Chondrocyte (in vitro differentiated cells): ENCODE measurements at places on chromosomes 16 and 17.

GRCh38 chr16:66857437-66857836, 13.2 kb downstream of the CA7 start:
- DNase-seq = no peak

DNA sequence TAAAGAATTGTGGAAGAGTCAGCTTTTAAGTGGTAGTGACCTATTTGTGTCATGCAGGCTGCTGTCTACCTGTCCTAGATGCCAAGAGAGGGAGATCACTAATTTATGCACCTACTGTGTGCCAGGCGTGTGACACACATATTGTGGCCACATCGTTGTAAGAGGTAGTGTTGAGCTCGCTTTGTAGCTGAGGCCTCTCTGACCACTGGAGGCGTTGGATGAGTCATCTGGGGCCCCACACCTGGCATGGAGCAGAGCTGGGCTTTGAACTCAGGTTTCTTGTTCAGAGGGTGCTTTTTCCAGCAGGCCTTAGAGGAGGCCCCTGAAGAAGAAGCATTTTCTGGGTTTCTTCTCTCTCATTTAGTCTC, 52.3 kb upstream of the LGALS9 start:
- DNase-seq = no peak

GRCh38 chr17:10618202-10618635, 38.9 kb downstream of the MYH3 start:
- DNase-seq = no peak

- DNase-seq = peak; percentile 13
Observed at GRCh38 chr17:78986649-78987328, 7.1 kb upstream of the LGALS3BP start.

DNA sequence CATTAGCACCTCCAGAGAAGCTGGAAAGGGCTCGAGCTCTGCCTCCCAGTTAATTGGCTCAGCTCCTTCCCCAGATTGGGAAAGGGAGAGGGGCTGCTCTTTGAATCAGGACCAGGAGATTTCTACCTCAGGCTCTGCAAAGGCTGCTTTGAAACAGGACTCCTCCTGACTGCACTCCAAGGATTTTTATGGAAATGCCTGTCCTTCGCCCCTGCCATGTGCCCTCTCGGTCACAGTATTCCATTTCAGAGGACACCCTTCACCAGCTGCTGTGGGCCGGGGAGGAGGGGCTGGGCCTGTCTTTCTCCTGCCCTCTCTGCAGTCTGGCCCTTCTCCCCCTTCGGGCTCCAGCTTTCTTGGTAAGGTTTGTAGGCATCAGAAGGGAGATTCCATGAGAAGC, 13.6 kb downstream of the MRM1 start:
- DNase-seq = no peak

GRCh38 chr16:66251476-66252160, 114.9 kb upstream of the CDH5 start:
- DNase-seq = no peak
